Activated CD4-positive, CD25-positive, alpha-beta regulatory T cell (primary cell): ENCODE measurements at places on chromosomes 11 and 22.

DNA sequence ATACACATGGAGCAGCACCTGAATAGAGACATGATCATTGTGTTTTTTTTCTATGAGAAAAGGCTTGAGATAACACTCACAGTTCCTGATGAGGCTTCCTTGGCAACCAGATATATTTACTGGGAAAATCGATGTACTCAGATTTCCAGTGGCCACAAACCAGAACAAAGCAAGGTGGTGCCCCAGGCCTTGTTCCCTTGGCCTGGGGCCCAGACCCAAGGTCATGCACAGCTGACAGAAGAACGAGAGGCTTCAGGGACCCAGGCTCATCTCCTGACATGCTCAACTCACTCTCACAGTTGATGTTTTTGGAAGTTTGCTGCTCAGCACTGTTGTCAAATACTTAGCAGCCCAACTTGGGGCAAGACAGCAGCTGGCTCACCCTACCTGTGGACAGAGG is 281.8 kb downstream of the NTM start:
- DNase-seq: no peak

DNA sequence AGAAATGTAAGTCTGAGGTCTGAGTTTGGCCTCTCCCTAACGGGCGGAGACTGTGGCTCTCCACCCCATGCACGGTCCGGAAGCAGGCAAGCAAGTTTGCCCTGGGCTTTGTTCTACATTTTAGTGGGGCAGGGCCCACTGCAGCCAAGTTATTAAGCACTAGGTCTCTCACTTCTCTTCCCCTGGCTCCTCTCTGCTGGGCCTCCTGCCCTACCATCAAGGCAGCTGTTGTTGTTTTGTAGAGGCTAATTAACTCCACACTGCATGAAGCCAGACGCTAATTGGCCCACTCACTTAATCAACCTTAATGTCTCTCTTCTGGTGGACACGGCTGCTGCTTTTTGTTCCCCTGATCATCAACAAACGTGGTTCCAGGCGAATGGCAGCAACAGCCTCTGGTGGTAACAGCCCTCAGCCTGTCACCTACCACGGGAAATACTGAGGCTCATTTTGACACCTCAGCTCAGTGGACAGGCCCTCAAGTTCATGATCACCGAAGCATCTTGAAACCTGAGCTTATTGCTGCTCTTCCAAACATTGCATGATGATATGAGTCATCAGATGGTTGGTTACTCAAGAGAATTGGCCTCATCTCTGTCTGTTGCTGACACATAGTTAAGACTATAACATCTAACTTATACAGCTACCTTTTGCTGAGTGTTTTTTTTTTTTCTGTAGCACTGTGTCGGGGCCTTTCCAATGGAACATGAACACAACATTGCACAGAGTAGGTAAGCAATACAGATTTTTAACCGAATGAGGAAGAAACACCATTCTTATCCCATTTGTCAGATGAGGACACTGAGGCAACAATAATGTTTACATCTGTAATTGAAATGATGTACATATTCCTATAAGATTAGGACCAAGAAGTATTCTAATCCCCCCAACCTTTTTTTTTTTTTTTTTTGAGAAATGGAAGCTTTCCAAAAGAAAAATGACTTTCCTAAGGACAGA is 20.8 kb upstream of the LMO2 start:
- no peak for DNase-seq

- DNase-seq: no peak
Observed at GRCh38 chr11:46808799-46809431, 37.2 kb downstream of the CKAP5 start.

- no peak for DNase-seq
Observed at GRCh38 chr22:46746192-46746591, 8.1 kb upstream of the CERK start.

DNA sequence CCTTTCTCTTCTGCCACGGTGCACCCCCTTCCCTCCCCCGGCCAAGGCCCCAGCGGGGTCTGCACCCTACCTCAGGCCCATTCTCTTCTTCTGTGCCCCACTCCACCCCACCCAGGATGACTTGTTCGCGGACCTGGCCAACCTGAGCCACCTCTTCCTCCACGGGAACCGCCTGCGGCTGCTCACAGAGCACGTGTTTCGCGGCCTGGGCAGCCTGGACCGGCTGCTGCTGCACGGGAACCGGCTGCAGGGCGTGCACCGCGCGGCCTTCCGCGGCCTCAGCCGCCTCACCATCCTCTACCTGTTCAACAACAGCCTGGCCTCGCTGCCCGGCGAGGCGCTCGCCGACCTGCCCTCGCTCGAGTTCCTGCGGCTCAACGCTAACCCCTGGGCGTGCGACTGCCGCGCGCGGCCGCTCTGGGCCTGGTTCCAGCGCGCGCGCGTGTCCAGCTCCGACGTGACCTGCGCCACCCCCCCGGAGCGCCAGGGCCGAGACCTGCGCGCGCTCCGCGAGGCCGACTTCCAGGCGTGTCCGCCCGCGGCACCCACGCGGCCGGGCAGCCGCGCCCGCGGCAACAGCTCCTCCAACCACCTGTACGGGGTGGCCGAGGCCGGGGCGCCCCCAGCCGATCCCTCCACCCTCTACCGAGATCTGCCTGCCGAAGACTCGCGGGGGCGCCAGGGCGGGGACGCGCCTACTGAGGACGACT is 15.9 kb downstream of the RTN4RL2 start:
- DNase-seq: no peak

DNA sequence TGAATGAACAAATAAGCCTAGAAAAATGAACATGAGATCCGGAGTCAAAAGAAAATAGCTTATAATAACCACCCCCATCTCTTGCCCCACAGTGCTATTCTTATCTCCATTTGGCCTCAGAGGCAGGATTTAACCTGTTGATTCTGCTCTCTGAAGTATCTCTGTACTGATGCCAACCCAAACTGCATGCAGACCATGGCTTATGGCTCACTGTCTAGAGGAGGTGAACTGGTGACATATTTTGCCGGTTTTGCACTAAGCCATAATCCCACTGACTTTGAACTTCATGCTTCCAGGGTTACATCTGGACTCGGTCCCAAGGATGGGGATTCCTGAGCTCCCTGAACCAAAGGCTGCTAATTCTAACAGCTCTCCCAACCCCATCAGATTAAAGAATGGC is 397.1 kb downstream of the TENM4 start:
- DNase-seq: no peak

DNA sequence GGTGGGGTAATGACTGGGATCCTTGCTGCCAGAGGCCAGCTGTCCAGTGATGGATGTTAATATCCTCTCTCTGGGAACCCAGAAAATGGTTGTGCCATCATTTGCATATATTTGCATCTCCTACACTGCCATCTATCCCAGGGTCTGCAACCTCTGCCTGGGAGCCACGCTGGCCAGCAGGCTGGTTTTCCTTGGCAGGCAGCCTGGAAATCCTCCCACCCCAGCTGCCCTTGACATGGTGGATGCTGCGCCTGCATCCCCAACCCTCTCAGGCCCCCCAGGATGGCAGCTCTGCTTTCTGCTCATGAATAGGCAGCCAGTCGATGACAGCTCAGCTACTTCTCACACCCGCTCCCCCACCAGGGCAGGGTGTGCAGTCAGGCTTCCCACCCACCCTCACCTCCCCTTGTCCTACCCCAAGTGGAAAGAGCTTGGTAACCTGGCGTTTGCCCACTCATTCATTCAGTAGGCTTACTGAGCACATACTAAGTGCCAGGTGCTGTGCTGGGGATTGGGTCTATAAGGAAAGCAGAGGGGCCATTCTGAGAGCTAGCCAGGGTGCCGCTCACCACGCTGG is 202.5 kb downstream of the TRIM29 start:
- no peak for DNase-seq

GRCh38 chr22:18012531-18012930 is 11.8 kb downstream of the MICAL3 start:
- DNase-seq: no peak

DNA sequence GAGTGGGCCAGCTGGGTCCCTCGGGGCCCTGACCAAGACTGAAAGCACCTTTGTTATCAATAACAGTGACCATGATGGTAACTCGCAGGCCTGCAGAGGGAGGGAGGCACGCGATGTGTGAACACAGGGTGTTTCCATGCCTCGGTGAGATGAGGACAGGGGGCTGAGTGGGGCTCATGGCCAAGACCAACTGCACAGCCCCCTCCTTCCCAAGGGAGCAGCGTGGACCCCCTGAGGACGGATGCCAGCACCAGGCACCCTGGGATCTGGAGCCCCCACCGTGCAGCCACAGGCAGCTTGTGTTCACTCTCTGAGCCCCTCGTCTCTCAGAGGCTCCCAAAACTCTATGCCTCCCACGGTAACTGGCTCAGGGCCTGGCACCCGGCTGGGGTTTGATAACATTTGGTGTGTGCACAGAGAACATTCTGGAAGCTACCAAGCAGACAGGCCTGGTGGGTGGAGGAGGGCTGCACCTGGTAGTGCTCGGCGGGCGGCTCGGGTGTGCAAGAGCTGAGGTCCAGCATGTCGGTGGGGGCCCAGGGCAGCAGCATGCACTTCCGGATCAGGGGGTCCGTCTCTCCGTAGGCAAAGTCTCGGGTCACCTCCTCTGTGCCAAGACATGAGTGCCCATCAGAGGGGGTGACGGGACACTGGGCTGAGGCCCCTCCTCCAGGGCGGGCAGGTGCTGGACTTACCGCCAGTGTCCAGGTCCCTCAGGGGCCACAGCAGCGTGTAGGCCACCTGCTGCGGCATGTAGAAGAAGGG is 7.6 kb downstream of the TTLL12 start:
- DNase-seq: no peak

DNA sequence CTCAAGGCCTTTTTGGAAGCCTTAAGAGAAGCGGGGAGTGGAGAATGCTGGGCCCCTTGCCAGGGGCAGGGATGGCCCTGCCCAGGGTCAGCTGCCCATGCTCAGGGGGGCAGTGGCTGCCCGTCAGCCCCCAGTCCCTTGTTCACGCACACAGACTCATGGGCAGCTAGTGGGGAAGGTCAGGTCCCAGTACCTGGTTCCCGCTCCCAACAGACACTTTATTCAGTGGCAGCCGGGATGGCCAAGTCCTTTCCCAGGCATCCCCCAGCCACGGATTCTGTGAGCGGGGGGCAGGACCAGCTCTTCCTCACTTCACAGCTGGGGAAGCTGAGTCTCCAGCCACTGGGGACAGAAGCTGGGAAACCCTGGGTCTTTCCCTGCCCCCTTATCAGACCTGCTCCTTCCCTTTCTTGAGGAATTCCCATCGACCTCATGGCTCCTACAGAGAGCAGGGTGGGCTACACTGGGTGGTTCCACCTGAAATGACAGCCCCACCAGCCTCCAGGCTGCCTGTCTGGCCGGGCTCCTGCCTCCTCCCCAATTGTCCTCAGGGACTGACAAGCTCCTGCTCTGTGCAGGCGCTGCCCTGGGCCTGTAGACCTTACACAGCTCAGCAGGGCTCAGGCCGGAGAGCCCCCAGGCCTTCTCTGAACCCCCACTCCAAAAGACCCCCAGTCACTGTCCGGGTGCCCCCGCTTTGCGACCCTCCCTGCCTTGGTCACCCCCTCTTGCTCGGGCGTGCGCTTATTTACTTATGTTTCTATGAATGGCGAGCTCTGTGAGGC is 61.0 kb upstream of the FGF3 start:
- no peak for DNase-seq

DNA sequence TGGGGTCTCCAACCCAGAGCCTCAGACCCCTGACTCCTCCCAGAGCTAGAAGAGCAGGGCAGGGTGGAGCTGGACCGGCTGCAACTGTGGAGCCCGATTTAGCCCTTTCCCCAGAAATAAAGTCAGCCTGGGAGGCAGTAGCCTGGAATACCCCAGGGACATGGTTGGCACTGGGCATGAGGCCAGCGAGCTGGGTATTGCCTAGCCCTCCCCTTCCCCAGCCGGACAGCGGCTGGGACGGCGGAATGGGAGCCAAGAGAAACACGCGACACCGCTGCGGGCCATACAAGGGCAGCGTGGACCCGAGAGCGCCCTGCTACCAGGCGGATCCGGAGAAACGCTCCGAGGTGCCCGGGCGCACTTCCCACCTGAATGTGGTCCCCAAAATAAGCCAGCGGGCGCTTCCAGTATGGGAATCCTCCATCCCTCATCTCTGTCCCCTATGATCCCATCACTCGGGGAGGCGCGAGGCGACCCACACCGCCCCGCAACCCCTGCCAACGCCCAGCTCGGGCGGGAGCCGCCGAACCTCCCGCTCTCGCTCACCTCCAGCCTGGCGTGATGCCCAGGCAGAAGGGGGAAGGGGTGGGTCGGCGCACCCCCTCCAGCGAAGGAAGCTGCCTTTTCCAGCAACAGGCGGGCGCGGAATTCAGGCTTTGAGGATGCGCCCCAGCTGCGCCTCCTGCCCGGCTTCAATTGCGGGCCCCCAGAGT is 758 bp downstream of the MCAM start:
- no peak for DNase-seq

GRCh38 chr11:115653076-115653475 is 148.9 kb upstream of the CADM1 start:
- DNase-seq: no peak

DNA sequence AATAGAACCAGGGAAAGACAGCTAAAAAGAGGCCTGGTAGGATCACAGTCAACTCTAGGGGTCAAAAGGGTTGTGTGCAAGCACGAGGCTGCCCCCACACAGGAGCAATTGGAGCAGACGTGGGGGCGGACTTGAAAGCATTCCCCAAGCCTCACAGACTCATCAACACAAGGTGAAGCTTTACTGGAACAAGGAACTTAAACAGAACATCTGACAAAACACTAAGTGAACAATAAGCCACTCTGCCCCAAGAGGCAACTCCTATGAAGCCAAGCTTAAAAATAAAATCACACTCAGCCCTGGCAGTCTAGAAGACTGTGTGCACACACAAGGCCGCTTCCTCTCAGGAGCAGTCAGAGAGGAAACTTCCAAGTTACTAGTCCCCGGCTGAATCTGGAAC is 32.2 kb upstream of the TEAD1 start:
- no peak for DNase-seq

DNA sequence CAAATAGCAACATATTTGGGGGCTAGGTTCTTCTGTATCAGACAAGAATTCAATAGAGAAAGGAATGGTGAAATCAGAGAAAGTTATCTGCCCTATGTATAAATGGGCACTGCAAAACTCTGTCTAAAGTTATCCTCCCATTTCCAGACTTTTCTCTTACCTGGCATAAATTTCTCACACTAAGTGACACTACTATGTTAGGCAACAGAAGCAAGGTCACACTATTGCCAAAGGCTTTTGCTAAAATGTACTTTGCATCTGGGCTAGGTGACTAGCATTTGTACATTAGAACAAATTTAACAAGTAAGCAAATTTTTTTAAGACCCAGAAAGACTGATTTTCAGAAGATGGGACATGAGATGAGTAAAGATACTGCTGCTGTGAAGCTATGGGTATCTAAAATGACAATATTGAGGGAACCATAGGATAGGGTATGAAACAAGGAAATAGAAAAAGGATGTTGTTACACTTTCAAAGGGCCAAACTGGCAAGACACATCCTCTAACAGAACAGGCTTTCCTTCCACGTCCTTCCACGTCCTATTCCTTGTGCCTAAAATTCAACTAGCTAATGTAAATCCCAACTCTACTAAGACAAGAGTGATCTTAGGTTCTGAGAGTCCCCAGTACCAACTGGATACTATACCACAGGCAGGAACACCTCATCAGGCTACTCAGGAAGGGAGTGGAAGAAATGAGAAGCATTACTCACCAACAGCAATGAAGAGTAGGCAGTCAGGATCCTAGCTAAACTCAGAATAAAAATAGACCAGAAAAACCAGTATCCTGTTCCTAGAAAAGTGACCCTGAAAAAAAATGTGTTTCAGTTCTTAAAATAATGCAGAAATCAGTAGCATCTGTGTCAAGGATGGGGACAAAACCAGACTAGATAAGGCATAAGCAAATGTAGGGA is 22.6 kb downstream of the GDPD4 start:
- DNase-seq: no peak

GRCh38 chr11:116310226-116310625 is 462.6 kb downstream of the BUD13 start:
- DNase-seq: no peak

- no peak for DNase-seq
Observed at GRCh38 chr11:72221386-72222075, 3.0 kb upstream of the INPPL1 start.
